ENCODE measurements at places on chromosomes 1 and 21.

GRCh38 chr1:203180611-203181330, 5.1 kb upstream of the MYBPH start:
- DNase-seq, result no peak

- DNase-seq, result no peak
Observed at GRCh38 chr1:77288275-77288674, 6.5 kb downstream of the AK5 start.

- no peak for DNase-seq
Observed at GRCh38 chr21:19350286-19350685, 946.7 kb upstream of the TMPRSS15 start.

GRCh38 chr1:15570861-15571260, 14.0 kb downstream of the AGMAT start:
- no peak for DNase-seq

DNA sequence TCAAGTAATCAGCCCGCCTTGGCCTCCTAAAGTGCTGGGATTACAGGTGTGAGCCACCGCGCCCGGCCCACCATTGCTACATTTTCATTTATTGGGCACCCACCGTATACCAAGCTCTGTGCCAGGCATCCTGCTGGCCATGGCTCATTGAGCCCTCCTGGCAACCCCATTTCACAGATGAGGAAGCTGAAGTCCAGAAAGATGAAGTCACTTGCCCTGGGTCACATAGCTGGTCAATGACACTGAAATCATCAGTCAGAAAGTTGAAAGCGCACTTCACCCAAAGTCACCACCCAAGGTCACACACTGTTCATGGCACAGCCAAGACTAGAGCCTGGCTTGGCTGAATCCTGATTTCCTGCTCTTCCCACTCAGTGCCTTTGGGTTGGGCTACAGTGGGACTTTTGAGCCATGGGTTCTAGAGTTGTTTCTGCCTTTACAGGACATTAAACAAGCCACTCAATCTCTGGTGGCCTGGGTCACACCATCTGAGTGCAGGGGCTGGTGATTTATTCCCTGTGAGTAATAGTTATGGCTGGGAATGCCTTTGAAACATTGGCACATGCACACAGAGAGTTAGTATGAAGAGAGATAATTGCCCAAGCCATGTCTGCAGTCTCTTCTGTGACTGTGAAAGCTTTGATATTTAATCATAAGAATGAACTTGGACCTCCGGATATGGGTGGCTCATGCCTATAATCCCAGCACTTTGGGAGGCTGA, 16.0 kb upstream of the ARHGEF10L start:
- DNase-seq, result no peak

DNA sequence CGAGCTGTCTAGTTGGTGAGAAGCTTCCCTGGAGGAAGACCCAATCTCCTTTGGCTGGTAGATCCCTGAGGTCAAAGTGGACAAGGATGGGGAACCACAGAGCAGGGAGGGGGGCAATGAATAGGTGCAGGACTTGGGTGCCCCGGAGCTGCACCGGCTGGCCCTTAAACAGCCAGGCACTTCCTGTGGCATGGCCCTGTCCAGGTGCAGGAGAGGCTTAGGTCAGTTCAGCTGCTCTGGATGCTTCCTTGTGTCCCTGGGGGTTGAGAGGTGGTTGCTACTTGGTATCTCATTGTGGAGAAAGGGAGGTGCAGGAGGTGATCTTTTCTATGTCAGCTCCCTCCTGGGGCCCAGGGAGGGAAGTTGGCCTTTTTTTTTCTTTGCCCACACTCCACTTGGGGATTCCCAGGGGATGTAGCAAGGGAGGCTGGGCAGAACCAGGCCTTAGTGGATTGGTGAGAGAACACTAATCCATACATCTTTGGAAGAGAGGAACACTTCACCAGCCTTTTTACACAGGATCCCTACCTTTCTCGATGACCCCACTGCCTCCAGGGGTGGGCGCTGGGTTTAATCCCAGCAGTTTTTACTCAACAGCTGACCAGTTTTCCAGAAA, 1.2 kb upstream of the ST3GAL3 start:
- no peak for DNase-seq

- DNase-seq, result no peak
Observed at GRCh38 chr1:181855380-181855779, 206.1 kb downstream of the ZNF648 start.

DNA sequence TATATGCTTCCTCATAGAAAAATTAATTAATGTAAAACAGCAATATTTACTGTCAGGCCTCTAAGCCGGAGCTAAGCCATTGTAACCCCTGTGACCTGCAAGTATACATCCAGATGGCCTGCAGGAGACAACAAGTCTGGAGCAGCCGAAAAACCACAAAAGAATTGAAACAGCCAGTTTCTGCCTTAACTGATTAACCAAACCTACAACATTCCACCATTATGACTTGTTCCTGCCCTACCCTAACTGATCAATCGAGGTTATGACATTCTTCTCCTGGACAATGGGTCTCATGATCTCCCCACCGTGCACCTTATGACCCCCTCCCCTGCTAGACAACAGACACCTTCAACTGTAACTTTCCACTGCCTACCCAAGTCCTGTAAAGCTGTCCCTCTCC, 205.8 kb upstream of the DUSP10 start:
- no peak for DNase-seq

GRCh38 chr1:94798054-94798453, 22.1 kb upstream of the SLC44A3 start:
- DNase-seq, result no peak

- peak; percentile 56 for DNase-seq
Observed at GRCh38 chr1:226635456-226635941, 86.9 kb downstream of the STUM start.

- peak; percentile 12 for DNase-seq
Observed at GRCh38 chr1:29634324-29634723, 398.0 kb downstream of the PTPRU start.

DNA sequence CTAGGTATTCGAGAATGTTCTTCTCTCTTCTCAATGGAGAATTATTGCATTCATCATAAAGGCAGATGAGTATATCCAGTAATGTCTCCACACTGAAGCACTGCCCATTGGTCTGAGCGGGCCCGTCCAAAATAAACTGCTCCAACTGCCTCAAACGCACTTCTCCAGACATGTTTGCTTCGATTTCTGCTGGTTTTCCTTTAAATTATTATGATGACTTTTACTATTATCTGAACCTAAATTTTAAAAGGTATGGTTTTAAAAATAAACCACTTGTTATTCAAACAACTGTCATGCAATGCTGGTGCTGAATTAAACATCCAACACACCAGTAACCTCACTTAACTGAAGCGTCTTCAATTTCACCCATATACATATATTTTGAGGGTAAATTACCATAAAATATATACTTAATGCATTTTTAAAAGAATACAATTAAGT, 1.3 kb downstream of the CDC42BPA start:
- DNase-seq, result no peak
